ENCODE measurements at places on chromosomes 16 and 17.

DNA sequence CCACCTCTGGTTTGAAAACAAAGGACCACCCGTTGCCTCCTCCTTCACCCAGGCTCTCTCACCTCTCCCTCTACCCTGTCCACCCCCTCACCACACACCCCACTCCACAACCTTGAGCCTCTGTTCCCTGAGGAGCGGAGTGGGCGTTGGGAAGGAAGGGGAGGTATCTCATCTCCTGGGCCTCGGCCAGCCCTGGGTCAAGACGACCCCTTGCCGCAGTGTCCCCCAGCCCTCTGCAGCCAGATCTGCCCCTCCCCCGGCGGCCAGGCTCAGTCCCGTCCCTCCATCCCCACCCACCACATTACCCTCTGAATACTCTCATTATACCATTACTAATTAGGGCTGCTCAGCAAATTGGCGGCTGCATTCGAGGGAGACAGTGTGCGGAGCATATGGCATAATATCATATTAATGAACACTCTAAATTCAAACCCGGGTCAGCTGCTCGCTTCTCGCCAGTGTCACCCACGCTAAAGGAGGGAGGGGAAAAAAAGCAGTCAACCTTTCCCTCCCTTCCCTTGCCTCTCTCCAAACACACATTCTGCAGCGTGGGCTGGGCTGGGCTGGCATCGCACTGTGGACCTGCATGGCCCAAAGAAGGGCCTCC, 123.2 kb upstream of the LHX1 start:
- no peak for DNase-seq

GRCh38 chr17:640436-640835, 74.2 kb downstream of the VPS53 start:
- no peak for DNase-seq

DNA sequence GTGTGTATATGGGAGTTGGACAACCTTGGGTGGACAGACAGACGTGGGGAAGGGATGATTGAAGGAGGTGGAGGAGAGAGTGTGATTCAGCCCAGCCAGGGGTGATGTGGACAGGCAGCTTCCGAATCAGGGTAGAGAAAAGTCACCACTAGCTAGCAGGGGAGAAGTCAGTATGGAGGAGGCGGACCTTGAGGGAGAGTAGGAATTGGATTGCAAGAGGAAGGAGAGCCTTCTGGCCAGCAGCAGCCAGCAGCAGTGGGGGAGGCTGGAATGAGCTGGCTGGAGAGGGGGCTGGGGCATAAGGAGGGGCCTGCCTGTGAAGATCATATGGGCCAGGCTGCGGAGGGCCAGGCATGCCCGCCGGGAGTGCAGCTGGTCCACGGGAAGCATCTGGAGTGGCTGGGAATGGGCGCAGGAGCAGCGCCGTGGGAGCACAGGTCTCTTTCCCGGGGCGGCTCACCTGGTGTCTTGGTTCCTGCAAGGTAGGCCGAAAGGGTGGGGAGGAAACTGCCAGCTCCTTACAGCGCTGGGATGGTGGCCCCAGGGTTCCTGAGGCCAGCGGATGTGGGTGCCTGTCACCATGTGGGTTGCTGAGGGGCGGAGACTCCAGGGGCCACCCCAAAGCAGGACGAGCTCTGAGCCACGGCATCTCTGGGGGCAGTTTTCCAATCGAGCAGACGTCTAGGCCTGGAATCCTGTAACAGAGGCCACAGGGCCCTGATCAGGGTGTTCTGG, 235.3 kb downstream of the SEC14L1 start:
- peak; percentile 81 for DNase-seq

- no peak for DNase-seq
Observed at GRCh38 chr17:21210411-21211076, 3.4 kb downstream of the TMEM11 start.

GRCh38 chr17:2051933-2052559, 2.9 kb upstream of the HIC1 start:
- no peak for DNase-seq

GRCh38 chr16:64864232-64864809, 257.5 kb downstream of the CDH11 start:
- DNase-seq = no peak
